ENCODE measurements at places on chromosomes 2 and 18. TPM values are rescaled to one million over a fixed set of nuclear protein-coding genes. Genes with fewer than 3 reads are reported as not detected.

The NXPH2 gene
- not detected for total RNA-seq

- H3K4me1 ChIP-seq, result no peaks in the 10 kb centered on the region
- H3K36me3 ChIP-seq, result no peaks in the 10 kb centered on the region
- no peak for DNase-seq
These were observed 174.7 kb downstream of the MC4R start for GRCh38 chr18:60197671-60198462.

The TTR gene
- total RNA-seq, result not detected

DNA sequence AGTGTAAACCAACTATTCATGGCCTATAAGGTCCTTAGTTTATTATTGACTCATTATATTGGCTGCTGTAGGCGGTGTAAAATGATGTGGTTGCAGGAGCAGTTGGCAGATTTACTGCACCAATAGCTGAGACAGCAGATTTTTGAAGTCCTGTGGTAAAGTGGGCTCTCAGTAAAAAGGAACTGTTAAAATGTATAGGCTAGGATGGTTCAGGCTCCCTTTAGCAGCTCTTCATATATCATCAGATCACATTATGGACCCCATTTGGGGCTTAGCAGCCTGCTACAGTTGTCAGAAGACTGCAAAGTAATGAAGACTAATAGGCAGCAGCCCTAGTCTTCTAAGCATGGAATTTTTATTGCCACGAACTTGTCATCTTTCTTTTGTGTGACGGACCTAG lies 27.8 kb downstream of the MTX2 start:
- H3K27ac ChIP-seq, result no peak overlapping the region
- H3K4me1 ChIP-seq, result no peaks in the 10 kb centered on the region
- H3K36me3 ChIP-seq, result no peaks in the 10 kb centered on the region
- H3K4me3 ChIP-seq, result no peak overlapping the region
- no peak for DNase-seq
- H3K27me3 ChIP-seq, result no peaks in the 10 kb centered on the region

DNA sequence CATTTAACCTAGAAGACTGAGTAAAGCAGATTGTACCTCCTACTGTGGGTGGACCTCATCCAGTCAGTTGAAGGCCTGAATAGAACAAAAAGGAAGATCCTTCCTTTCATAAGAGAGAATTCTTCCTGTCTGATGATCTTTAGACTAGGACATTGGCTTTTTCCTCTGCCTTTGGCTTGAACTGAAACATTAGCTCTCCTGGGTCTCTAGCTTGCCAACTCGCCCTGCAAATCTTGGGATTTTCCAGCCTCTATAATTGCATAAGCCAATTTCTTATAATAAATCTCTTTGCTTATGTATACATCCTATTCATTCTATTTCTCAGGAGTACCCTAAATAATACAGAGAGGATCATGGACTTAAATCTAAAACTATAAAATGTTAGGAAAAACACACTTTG lies 6.2 kb upstream of the KDSR start:
- no peak for DNase-seq
- no peak overlapping the region for H3K4me3 ChIP-seq
- no peaks in the 10 kb centered on the region for H3K4me1 ChIP-seq
- H3K27ac ChIP-seq, result no peak overlapping the region

The UNC80 gene
- total RNA-seq, result not detected

- H3K4me3 ChIP-seq, result no peak overlapping the region
- H3K36me3 ChIP-seq, result no peaks in the 10 kb centered on the region
- no peak overlapping the region for H3K27ac ChIP-seq
These were observed 357.6 kb downstream of the MTX2 start for GRCh38 chr2:176626796-176627195.

GRCh38 chr18:1906421-1906820 lies 664.9 kb downstream of the METTL4 start:
- H3K4me1 ChIP-seq, result no peaks in the 10 kb centered on the region
- H3K27me3 ChIP-seq, result no peaks in the 10 kb centered on the region
- H3K27ac ChIP-seq, result no peak overlapping the region
- no peak overlapping the region for H3K4me3 ChIP-seq
- DNase-seq, result no peak

The SF3B1 gene
- 337 TPM for total RNA-seq

The FER1L5 gene
- total RNA-seq, result 0.42 TPM

GRCh38 chr18:79819968-79820351 lies 22.2 kb downstream of the KCNG2 start:
- H3K27me3 ChIP-seq, result no peaks in the 10 kb centered on the region
- no peak overlapping the region for H3K27ac ChIP-seq
- no peaks in the 10 kb centered on the region for H3K36me3 ChIP-seq
- no peak overlapping the region for H3K4me3 ChIP-seq

GRCh38 chr18:29488617-29489016 lies 1311.7 kb upstream of the CDH2 start:
- no peaks in the 10 kb centered on the region for H3K4me1 ChIP-seq
- no peak overlapping the region for H3K4me3 ChIP-seq
- H3K36me3 ChIP-seq, result no peaks in the 10 kb centered on the region
- H3K27ac ChIP-seq, result no peak overlapping the region
